ENCODE measurements at places on chromosomes 7 and 10.

GRCh38 chr7:92753614-92754013, 82.8 kb downstream of the CDK6 start:
- no peak for DNase-seq

DNA sequence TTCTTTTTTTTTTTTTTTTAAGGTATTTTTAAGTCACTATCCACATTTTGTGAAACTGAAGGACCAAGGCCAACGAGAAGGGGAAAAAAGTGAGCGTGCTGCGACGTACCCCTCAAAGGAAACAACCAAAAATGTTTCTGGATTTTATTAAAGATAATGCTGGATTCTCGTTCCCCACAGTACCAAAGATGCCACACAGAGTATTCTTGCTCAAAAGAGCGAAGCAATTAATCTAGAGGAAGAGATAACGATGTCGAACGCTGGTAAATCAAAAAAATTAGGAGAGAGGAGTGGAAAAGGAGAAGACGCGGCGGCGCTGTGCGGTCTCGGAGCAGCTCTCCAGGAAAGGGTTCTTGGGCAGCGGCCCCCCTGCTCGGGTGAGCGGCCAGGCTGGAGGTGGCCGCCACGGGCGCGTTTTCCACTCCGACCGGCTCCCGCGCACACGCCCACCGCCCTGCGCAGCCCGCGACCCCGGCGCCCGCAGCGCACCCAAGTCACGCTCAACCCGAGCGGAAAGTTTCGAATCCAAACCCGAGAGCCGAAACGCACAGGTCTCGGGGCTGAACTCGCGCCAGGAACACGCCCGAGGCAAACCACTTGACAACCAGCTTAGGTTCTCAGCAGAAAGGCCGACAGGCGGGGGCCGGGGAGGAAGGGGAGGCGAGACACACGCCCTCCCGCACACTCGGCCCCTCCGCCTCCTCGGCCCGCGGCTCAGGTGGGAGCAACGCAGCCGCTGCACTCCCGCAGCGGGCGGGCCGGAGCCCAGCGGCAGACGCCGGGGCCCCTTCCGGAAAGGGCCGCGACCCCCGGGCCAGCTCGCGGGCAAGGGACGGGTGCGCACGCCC, 989 bp downstream of the SRPK2 start:
- no peak for DNase-seq

GRCh38 chr7:142908921-142909890, 23.7 kb upstream of the TRPV6 start:
- no peak for DNase-seq

DNA sequence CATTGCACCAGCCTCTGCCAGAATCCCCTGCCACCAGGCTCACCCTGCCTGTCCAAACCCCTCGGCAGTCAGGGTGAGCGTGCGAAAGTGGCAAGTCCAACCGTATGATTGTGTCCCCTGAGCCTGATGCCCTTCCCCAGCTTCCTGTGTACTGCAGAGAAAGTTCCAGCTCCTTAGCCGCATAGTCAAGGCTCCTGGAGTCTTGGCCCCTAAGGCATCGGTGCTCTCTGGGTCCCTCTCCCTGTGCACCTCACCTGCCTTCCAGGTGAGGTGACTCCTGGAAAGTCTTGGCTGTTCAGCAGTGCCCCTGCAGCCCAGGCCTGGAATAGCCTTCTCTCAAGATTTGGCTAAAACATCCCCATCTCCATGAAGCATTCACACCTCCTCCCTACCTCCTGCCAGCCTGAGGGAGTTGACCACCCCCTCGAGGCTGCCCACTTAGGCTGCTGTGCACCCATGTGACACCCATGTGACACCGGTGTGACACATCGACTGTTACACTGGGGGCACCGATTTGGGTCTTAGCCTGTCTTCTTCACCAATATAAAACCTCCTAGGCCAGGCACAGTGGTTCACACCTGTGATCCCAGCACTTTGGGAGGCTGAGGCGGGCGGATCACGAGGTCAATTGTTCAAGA, 56.1 kb upstream of the ELN start:
- no peak for DNase-seq

DNA sequence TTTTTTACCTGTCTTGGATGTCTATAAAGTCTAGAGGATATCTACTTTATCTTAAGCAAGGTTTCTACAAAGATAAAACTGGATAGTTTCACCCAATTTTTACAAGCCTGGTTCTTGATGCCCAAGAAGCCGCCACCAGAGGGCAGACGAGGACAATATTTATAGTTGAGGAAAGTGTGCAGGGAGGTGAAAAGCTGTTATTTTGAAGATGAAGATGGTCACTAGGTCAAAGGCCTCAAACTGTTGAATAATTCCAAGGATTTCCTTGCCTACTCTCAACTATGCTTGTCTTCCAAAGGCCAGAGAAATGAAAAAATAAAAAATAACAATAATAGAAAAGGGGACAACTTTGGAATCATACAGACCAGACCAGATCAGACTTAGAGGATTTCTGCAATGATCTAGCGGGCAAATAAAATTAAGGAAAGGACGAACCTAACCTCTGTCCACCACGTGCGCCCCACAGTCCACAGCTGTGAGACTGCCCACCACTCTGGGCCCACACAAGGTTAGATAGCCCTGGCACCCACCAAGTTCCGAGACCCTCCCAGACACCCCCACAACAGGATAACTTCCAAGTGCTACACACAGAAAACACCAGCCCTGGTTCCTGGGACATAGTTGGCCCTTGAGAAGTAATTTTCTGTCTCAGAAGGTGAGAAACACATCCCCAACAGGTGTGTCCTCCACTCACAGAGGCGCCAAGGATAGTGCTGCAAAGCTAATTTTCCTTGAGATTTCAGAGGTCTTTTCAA, 2.8 kb downstream of the PKD1L1 start:
- DNase-seq, result peak; percentile 38

- no peak for DNase-seq
Observed at GRCh38 chr10:3782146-3782450, 2.9 kb downstream of the KLF6 start.

DNA sequence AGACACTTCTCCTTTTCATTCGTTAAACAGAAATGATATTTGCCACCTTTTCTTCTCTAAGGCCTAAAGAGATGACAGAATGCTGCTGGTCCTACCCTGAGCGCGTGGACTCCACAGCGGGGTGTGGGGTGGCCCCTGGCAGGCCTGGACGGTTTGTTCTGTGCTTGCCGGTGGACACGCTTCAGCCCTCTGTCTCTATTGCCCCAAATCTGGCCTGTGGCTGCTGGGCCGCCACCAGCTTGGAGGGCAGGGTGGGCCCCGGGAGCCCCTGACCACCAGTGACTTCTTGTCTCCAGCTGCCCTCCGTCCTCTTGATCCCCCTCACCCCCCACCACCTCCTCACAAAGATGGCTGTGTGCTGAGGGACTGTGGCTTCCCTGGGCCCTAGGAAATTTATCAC, 5.7 kb downstream of the CHST3 start:
- no peak for DNase-seq

- DNase-seq, result no peak
Observed at GRCh38 chr10:90856261-90856660, 1.6 kb downstream of the HTR7 start.

GRCh38 chr10:112140110-112140970, 43.2 kb downstream of the GPAM start:
- peak; percentile 27 for DNase-seq

DNA sequence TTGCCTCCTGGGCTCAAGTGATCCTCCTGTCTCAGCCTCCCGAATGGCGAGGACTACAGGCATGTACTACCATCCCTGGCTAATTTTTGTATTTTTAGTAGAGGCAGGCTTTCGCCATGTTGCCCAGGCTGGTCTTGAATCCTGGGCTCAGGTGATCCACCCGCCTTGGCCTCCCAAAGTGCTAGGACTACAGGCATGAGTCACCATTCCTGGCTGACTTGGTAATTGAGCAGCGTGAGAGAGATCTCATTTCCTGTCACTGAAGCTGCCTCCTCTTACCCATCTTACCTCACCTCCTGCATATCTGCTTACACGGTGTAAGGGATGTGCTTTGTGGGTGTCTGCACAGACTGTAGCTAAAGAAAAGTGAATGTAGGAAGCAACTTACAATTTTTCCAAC, 9.7 kb downstream of the IFIT3 start:
- DNase-seq, result no peak

- no peak for DNase-seq
Observed at GRCh38 chr7:1355568-1356340, 103.5 kb downstream of the MICALL2 start.

DNA sequence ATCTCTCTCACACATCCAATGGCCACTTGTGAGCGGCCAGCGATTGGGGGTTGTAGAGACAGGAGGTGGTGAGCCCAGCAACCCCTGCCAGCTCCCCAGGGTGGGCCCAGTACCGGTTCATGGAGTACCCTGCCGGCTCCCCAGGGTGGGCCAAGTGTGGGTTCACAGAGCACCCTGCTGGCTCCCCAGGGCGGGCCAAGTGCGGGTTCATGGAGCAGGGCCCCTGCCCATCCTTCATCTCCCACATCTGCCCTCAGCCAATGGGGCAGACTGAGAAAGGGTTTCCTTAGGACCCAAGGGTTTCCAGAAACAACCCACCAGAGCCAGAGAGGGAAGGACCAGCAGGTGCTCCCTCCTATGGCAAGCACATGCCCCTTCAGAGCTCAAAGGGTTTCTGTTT, 21.4 kb upstream of the SLIT1 start:
- DNase-seq, result no peak

- no peak for DNase-seq
Observed at GRCh38 chr10:29386342-29386999, 97.6 kb downstream of the LYZL1 start.

- no peak for DNase-seq
Observed at GRCh38 chr10:67402620-67403019, 293.4 kb downstream of the CTNNA3 start.

- DNase-seq, result no peak
Observed at GRCh38 chr7:99409192-99409572, 413 bp downstream of the BUD31 start.
